ENCODE measurements at places on chromosomes 12 and 14.

- DNase-seq, result no peak
Measured at GRCh38 chr12:67803278-67803993, 154.9 kb downstream of the DYRK2 start.

DNA sequence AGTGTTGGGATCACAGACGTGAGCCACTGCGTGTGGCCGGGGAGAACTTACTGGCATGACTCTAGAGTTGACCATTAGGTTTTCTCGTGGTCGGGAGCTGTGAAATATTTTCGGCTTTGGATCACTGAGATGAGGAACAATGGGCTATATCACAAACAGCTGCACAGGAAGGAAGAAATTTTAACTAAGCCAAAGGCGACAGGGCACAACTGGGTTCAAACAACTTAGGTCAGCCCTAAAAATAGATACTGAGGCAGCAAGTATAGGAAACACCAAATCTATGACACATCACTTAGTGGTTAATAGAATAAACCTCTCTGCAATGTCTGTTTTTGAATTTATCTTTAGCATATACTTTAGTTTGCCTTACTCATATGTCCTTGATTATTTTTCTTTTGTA lies 162.9 kb downstream of the LRIG3 start:
- DNase-seq, result no peak

GRCh38 chr14:68781161-68782021 lies 11.5 kb downstream of the ZFP36L1 start:
- DNase-seq, result no peak

- no peak for DNase-seq
Measured at GRCh38 chr12:90037740-90038139, 329.1 kb upstream of the ATP2B1 start.

- no peak for DNase-seq
Measured at GRCh38 chr14:21768116-21768874, 94.7 kb upstream of the OR4E1 start.

All from activated CD8-positive, alpha-beta memory T cell treated with anti-CD3 and anti-CD28 coated beads for 4 hours (primary cell).